ENCODE measurements at places on chromosomes 7 and 10.

DNA sequence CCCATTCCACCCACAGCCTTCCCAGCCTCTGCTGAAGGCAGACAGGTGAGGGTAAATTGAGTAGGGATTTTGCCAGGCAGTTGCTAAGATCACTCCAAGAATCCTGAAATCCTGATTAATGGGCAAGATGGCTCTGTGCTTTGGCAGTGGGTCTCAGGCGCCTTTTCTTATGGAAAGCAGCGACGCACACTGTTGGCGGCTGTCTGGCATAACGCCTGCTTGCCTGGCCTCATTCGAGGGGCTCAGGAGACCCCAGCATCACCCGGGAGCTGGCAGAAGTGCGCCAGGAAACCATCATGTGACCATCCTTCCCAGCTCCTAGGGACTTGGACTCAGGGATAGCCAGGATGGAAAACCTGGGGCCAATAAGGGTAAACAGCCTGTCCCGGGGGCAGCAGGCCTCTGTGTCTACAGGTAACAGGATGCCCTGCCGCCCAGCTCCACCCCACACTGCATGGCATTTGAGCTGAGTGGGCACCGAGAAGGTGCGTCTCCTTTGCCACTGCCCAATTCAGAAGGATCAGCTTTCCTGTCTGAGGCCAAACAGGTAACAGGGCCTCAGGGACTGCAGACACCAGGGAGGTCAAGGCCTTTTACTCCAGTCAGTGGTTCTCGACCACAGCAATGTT lies 98.6 kb downstream of the FAM53B start:
- no peak for DNase-seq

- no peak for DNase-seq
These were observed 467.1 kb downstream of the SDK1 start for GRCh38 chr7:3767917-3768777.

DNA sequence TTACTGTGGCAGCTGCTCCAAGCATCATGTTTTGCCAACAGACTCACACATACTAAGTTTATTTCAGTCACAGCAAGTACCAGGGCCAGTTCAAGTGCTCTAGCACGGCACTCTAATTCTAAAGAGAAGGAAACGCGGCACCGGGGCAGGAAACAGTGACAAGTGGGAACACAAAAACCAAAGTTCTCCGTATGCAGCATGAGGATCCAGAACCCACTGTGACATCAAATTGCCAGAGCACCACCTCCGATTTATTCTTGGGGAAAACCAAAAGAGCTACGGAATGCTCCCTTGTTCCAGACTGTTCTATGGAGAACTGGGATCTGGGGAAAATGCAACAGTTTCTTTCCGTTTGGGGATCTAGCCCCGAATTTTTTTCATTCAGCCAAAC lies 448 bp upstream of the PTER start:
- no peak for DNase-seq

GRCh38 chr7:130009848-130010688 lies 41.1 kb downstream of the ZC3HC1 start:
- no peak for DNase-seq

- DNase-seq: no peak
These were observed 2.0 kb downstream of the MRPL43 start for GRCh38 chr10:100985336-100985735.

DNA sequence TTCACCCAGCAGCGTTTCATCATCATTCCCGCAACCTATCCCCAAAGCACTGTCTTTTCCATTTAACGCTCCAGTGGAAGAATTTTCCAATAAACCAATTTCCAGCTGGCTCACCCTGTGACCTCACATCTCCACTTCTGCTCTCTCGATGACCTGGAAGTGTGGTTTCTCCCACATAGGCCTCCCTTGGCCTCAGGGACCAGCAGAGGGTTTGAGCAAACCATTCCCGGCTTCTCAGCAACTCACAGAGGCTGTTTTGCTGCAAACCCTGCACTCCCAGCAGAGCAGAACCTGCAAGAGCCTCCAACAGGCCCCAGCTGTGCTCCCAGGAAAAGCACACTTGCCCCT lies 523.0 kb upstream of the FOXK1 start:
- no peak for DNase-seq

- DNase-seq: no peak
These were observed 64.5 kb upstream of the PODXL start for GRCh38 chr7:131620673-131621609.

DNA sequence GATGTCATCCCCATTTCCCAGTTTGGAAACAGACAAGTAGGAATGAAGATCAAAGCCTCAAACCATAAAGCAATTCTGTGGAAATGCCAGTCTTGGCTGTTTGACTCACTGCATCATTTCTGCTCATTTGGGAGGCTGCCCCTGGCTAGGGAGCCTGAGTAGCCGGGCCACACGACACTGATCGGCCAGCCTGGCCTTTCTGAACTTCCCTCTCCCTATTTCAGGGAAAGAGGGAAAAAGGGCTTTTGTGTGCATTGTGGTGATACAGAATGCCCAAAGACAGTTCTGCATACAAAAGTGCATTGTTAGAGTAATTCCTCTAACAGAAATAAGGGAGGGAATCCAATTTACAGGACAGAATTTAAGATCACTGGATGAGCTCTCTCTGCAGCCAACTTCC lies 41.7 kb upstream of the OPALIN start:
- no peak for DNase-seq

- no peak for DNase-seq
These were observed 173.6 kb upstream of the CACNA2D1 start for GRCh38 chr7:82617156-82617555.

- DNase-seq: no peak
These were observed 52.6 kb downstream of the SH3PXD2A start for GRCh38 chr10:103802637-103803353.

GRCh38 chr10:103280031-103280430 lies 3.1 kb downstream of the INA start:
- DNase-seq: no peak

GRCh38 chr10:101646364-101646763 lies 48.6 kb downstream of the FBXW4 start:
- no peak for DNase-seq

DNA sequence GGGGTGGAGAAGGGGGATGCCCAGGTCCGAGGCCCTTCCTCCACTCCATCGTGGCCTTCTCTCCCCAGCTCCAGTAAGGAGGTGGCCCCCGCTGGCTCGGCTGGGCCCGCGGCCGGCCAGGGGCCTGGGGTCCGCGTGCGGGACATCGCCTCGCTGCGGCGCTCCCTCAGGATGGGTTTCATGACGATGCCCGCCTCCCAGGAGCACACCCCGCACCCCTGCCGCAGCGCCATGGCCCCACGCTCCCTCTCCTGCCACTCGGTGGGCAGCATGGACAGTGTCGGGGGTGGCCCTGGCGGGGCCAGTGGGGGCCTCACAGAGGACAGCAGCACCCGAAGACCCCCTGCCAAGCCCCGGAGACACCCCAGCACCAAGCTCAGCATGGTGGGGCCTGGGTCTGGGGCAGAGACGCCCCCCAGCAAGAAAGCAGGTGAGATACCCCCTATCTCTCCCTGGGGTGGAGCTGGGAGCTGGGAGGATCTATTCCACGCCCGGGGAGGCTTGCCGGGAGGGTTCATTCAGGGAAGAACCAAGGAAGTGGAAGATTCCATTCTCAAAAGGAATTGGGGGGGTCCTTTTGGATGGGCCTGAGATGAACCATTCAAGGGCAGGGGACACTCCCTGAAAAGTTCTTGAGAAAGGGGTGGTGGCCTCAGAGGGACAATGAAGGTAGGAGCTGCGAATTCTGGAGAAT lies 3.2 kb downstream of the NYAP1 start:
- DNase-seq: no peak

DNA sequence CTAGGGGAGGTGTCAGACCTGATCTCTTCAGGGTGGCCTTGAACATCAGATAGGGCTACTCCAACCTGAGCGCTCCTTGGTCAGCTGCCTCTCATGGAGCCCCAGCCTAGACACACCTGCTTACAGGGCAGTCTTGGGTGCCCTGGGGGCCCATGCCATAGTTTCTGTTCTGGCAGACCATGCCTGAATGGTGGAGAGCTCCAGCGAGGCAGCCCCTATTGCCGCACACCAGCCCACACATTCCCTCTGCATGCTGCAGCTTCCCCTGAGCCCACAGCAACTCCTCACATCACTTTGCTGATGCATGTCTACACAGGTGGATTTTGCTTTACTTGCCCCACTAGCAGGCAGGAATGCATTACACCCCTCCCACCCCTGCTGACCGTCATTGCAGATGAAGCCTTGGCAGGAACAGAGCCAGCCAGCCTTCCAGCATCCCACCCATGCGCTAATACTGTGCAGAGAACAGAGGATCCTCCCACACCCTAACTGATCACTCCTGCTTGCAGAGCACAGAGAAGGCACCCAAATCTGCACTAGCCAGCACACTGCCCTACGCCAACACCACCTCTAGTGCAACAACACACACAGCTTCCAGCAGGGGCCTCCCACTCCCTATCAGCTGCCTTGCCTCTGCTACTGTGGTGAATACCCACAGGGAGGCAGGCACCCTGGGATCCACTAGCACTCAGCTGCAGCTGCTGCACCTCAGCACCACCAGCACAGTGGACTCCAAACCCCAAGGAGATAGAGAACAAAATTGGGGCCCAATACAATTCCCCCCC lies 43.0 kb upstream of the GRM3 start:
- DNase-seq: no peak

DNA sequence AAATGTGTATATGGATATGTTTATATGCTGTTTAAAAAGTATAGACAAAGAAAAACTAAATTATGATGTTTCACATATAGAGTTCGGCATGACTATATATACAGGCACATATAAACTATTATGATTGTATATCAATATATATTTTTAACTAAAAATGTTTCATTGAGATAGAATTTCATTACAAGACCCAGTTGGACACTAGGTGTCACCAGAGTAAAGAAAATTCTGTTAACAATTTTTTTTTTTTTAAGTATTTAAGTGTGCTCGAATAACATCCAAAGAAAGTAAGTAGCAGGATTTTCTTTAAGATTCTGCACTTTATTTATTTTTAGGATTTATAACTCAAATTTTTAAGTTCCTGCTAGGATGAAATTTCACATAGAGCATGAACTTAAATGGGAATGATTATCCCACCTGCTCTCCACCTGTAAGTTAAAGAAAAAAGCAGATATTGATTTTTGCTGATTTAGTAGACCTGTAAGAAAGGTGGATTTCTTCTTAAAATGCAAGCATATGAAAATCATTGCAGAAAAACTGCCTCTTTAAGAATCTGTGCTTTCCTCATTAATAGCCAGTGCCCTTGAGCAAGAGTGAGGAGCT lies 961.5 kb downstream of the PCDH15 start:
- no peak for DNase-seq

DNA sequence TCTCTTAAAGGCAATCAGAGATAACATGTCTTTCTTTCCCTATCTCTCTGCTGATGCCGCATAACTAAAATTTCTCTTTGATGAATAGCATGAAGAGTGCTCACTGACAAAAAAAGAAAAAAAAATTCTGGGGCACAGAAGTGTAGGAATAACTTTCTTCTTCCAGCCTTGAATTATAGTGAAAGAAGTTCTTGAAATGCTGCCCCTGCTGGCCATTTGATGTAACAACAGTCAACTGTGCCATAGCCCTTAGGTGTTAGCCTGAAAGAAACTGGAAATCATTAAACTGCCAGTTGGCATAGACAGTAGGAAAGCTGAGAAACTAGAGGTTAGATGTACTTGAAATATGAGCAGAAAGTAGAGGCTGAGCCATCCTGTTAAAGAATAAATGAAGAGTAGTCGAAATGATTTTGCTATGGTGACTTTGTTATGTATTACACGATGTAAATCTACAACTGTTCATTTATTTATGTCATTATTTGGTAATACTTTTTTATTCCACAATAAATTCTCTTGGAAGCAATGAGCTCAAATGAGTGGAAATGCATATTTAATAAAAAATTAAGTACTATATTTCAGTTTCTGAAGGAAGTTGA lies 48.3 kb upstream of the FAM171A1 start:
- DNase-seq: no peak

- DNase-seq: no peak
These were observed 219.4 kb upstream of the CELF2 start for GRCh38 chr10:10798102-10798863.

DNA sequence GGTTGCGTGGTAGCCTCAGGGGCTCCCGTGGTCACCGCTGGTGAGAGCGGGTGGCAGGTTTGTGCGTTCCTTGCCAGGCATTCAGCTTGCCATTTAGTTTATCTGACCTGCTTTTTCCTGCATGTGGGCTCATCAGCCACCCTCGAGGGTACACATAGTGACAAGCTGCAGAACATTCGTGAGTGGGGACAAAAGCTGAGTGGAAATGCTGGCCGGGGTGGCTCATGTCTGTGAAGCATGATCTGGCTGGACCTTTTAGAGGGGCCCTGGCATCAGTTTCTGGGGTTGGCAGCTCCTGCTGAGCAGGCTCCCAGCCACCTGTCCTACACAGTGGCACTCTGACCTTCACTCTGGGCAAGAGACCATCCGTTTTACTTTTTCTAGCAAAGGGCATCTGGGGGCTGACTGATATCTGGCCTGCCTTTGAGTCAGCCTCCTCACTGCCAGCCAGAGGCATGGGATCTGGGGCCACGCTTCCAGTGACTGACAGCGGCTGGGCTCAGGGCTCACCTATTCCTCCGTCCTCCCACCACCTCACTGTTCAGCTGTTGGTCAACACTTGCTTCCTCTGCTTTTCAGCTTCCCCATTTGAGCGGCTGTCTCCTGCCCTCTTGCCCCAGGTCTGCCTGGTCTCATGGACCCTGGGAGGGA lies 75.0 kb downstream of the LANCL2 start:
- DNase-seq: no peak

GRCh38 chr7:98788966-98789365 lies 80.8 kb downstream of the TMEM130 start:
- no peak for DNase-seq

DNA sequence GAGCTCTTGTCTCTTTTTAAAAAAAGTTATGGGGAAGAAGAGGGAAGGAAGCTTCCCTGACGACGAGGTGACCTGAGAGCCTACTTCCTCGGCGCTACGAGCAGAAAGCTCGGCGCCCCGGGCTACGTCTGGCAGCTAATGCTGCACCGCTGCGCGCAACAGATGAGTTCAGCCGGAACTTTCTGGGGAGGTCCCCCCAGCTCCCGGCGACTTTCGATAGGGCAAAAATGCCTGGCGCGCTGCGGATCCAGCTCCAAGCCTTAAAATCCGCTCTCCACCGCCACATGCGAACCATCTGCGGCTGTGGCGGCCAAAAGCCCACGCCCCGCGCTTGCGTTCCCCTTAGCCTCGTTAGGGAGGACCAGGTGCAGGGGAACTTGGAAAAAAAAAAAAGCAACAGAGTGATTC lies 621 bp downstream of the P4HA1 start:
- peak; percentile 42 for DNase-seq

DNA sequence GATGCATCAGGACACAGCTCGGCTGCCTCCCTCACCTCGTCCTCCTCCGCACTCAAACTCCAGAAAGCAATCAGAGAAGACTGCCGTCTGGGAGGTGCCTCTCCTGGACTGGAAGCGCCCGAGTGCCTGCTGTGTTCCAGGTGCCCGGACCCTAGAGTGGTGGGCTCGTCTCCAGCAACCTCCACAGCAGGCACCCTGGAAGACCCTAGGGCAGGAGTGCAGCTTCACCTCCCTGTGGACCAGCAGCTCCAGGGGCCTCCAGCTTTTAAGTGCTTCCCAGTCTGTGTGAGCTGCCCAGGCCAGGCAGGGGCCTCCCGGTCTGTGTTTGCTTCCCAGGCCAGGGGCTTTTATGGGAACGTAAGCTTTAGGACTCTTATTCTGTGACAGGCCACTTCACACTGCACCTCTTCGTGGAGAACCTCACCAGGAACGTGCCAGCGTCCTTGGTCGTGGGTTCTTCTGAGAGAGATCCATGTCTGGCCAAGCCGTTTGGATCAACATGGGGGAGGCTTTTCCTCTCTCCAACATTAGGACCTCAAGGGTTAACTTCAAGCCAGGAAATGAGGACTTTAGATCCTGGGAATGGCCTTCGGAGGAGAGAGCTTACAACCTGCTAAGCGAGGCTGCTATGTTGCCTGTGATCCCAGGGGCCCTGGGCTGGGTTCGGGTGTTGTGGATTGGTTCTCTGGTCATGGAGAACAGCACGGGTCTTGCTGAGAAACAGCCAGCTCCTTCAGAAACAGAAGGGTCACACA lies 5.9 kb upstream of the PWWP2B start:
- DNase-seq: no peak
